Heart left ventricle (tissue), 16 donors: ENCODE measurements at places on chromosomes 7 and 10.
A peak's percentile ranks its signal among the peaks of the same experiment; 100 is the strongest.

DNA sequence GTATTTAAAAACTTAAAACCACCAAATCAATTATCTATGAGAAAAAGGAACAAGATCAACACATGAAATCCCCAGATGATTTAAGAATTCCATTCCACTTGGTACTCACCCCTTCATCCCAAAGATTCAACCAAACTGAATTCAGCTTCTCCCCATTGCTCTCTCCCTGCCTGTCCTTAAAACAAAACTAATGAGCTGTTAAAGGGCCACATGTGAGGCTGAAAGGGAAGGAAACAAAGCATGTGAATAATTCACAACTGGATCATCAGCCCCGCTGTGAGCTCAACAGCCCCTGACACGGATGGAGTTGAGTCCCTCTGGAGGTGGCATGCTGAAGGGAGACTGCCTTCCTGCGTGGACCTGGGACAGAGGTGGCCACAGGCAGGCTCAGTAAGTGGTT lies 32.9 kb downstream of the VOPP1 start:
- H3K4me1 ChIP-seq: no peaks in the 10 kb centered on the region
- no peak overlapping the region for H3K4me3 ChIP-seq
- no peak overlapping the region for H3K27ac ChIP-seq
- no peaks in the 10 kb centered on the region for H3K36me3 ChIP-seq
- DNase-seq: no peak

- no peaks in the 10 kb centered on the region for H3K4me1 ChIP-seq
- no peaks in the 10 kb centered on the region for H3K27me3 ChIP-seq
- H3K36me3 ChIP-seq: peaks cover 28% of the 10 kb centered on the region
- no peak overlapping the region for H3K27ac ChIP-seq
- H3K4me3 ChIP-seq: no peak overlapping the region
Observed at GRCh38 chr10:375815-376505, 240.7 kb downstream of the ZMYND11 start.

- no peak for DNase-seq
- H3K27me3 ChIP-seq: no peaks in the 10 kb centered on the region
- no peak overlapping the region for H3K4me3 ChIP-seq
- H3K4me1 ChIP-seq: no peaks in the 10 kb centered on the region
- no peak overlapping the region for H3K27ac ChIP-seq
Observed at GRCh38 chr10:78600740-78601139, 468.0 kb upstream of the ZMIZ1 start.

DNA sequence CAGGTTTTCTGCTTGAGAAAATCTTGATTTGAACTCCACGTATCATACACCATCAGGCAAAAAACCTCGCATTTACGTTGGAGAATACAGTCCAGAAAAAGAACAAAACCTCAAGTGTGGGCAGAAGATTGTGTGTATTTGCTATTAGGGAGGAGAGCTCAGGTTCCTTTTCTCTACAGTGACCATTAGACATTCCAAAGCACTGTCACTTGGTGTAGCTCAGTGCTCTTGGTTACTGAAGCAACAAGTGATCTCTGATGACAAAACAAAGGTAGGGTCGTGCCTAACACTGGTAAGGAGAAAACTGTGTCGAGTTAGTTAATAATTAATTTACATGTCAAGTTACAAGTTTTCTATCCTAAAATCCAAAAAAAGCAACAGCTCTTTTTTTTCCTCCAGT lies 72.6 kb downstream of the C1GALT1 start:
- H3K4me3 ChIP-seq: no peak overlapping the region
- H3K27ac ChIP-seq: no peak overlapping the region
- no peak for DNase-seq
- H3K36me3 ChIP-seq: no peaks in the 10 kb centered on the region
- no peaks in the 10 kb centered on the region for H3K27me3 ChIP-seq

- peaks cover 5% of the 10 kb centered on the region for H3K27me3 ChIP-seq
- H3K36me3 ChIP-seq: no peaks in the 10 kb centered on the region
- no peak for DNase-seq
- no peak overlapping the region for H3K4me3 ChIP-seq
Observed at GRCh38 chr10:126417220-126417825, 29.0 kb upstream of the ADAM12 start.

DNA sequence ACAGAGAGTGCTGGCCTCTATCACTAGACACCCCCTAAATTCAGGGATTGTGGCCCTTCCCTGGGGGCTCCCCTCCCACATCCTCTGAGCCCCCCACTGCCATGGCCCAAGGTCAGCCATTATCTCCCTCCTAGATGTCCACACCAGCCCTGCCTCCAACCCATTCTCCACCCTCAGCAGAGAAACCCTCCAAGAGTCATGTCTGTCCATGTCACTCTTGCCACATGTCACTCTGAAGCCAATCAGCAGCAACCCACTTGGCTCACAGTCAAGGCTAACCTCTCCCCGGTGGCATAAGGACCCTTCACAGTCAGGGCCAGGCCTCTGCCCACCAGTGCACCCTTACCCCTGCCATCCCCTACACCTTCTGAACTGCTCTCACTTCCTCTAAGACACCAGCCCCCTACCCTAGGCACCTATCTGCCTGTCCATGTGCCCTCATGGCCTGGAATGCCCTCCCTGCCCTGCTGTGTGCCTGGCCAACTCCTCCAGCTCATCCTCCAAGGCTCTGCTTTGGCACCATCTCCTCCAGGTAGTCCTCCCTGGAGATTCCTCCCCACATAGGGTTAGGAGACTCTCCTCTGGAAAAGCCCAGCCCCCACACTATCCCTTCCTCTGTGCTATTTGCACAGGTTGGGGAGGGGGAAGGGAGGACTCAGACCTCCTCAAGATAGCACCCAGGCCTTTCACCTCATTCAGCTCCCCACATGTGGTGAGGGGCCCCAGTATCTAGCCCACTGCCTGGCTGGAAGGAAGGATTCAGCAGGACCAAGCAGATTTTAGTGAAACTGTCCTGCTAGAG lies 83.7 kb downstream of the GRID1 start:
- H3K4me3 ChIP-seq: no peak overlapping the region
- no peak overlapping the region for H3K27ac ChIP-seq
- no peaks in the 10 kb centered on the region for H3K4me1 ChIP-seq
- no peaks in the 10 kb centered on the region for H3K27me3 ChIP-seq

- no peak for DNase-seq
- H3K4me3 ChIP-seq: no peak overlapping the region
- H3K4me1 ChIP-seq: no peaks in the 10 kb centered on the region
- no peak overlapping the region for H3K27ac ChIP-seq
Observed at GRCh38 chr10:112071596-112072133, 111.9 kb downstream of the GPAM start.

DNA sequence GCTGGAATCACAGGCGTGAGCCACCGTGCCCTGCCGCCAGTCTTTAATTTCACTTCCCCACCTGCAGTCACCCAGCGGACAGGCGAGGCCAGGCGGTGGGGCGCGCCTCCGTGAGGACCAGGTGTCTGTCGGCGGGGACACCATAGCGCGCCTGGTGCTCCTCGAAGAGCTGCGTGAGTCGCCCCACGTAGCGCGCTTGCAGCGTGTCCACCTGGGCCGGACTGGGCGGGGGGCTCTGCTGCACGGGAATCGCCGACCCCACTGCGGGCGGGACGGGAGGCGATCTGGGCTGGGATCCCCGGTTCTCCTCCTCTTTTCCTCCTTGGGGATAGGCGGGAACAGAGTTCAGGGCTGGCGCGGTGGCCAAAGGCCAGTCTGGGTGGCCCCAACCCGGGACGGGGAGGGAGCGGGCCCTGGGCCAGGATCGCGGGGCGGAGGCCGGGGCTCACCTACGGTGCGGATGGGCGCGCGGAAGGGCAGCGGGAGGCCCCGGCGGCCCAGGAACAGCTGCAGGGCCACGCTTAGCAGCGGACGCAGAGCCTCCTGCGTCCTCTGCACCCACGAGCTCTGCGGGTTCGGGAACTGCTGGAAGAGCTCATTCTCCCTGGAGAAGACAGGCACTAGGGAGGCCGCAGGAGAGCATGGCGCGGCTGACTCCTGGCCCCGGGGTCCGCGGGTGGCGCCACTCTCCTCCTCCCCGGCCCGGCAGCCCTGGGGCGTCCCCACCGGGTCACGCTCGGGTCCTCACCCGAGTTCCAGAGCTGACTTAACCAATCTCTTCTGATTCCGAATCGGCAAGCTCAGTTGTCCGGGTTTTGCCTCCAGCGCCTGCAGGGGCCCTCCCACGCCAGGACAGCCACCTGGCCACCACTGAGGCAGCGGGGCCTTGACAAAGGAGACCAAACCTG lies 1.1 kb upstream of the MOGAT3 start:
- no peaks in the 10 kb centered on the region for H3K36me3 ChIP-seq
- peaks cover 34% of the 10 kb centered on the region for H3K27me3 ChIP-seq
- H3K4me1 ChIP-seq: no peaks in the 10 kb centered on the region
- H3K4me3 ChIP-seq: no peak overlapping the region

GRCh38 chr7:157016024-157016351 lies 5.5 kb upstream of the MNX1 start:
- peaks cover 53% of the 10 kb centered on the region for H3K27me3 ChIP-seq
- H3K4me1 ChIP-seq: peaks cover 1% of the 10 kb centered on the region
- no peak overlapping the region for H3K4me3 ChIP-seq

DNA sequence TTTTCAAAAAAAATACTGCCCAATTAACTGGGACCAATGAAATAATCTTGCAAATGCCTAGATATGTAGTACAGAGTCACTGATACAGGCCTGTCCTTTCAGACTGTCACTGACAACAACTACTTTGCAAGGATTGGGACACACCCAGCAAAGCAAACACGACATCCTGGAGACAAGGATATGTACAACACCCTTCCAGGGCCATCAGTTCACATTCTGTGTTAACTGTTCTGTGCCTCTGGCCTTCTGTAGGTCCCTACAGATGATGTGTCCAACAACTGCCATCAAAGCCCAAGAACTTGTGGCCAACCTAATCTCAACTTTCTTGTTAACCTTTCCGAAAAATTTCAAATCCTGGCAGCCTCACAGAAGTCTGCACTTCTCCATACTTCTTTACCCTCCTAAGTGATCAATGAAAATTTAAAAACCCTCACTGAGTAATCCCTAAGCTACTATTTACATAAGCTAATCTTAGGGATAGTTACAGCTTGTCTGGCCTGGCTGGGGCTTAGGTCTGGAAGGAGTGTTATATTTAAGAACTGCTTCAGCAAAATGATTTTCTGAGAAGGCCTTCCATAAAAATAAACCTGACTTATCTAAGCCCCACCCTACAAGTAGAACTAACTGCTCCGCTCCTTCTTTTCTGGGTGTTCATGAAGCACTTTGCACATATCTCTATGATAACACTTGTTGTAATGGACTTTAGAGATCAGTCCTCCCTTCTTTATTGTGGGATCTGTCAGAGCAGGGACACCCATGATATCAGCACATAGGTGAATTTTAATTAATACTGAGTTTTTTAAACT lies 21.0 kb downstream of the COBL start:
- no peaks in the 10 kb centered on the region for H3K27me3 ChIP-seq
- peak overlapping the region; percentile 47 for H3K27ac ChIP-seq
- H3K36me3 ChIP-seq: no peaks in the 10 kb centered on the region
- H3K4me3 ChIP-seq: no peak overlapping the region
- no peaks in the 10 kb centered on the region for H3K4me1 ChIP-seq

- no peak overlapping the region for H3K27ac ChIP-seq
- H3K4me1 ChIP-seq: no peaks in the 10 kb centered on the region
- H3K4me3 ChIP-seq: no peak overlapping the region
- no peaks in the 10 kb centered on the region for H3K36me3 ChIP-seq
- DNase-seq: no peak
Observed at GRCh38 chr10:95172851-95173250, 21.2 kb upstream of the ACSM6 start.

DNA sequence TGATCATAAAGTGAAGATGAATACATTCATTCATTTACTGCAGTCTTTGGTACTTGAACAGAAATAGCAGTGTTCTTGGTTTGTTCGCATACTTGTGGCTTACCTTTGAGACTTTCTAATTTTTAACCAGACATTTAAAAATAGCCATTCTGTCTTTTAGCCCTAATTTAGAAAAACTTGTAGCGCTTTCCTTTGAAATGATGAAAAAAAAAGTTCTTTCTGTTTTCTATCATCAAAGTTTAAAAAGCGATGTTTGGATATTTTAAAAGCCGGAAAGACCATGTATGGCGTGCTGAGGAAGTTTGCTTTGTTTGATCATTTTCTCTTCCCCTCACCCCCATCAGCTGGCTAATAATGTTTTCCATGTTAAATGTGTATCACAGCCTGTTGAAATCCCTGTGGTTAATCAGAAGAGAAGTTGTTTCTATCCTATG lies 116.3 kb downstream of the CUX1 start:
- no peak overlapping the region for H3K4me3 ChIP-seq
- no peaks in the 10 kb centered on the region for H3K27me3 ChIP-seq
- no peaks in the 10 kb centered on the region for H3K36me3 ChIP-seq
- peaks cover 54% of the 10 kb centered on the region for H3K4me1 ChIP-seq

GRCh38 chr7:134037991-134038390 lies 89.1 kb upstream of the LRGUK start:
- H3K4me3 ChIP-seq: no peak overlapping the region
- no peak overlapping the region for H3K27ac ChIP-seq
- DNase-seq: no peak
- no peaks in the 10 kb centered on the region for H3K4me1 ChIP-seq
- H3K36me3 ChIP-seq: no peaks in the 10 kb centered on the region
